ENCODE measurements at places on chromosomes 7 and 10. TPM values are rescaled to one million over a fixed set of nuclear protein-coding genes. Genes with fewer than 3 reads are reported as not detected.

DNA sequence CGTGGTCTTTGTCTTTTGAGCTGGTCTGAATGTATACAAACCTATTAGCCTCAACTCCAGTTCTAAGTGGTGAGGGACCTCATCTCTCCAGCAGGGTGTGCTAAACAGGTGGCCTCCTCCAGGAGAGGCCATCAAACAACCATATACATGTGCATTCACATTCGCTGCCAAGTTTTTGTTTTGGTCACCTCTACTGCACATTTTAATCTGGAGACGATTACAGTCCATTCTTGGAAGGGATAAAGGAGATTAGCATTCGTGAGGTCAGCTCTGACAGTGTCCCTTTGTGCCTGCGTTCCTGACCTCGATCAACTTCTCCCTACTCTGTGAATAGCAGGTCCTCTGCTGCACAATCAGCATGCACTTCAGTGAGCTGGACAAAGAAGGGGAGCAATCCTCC, 60.8 kb downstream of the RHOBTB1 start:
- DNase-seq, result no peak

DNA sequence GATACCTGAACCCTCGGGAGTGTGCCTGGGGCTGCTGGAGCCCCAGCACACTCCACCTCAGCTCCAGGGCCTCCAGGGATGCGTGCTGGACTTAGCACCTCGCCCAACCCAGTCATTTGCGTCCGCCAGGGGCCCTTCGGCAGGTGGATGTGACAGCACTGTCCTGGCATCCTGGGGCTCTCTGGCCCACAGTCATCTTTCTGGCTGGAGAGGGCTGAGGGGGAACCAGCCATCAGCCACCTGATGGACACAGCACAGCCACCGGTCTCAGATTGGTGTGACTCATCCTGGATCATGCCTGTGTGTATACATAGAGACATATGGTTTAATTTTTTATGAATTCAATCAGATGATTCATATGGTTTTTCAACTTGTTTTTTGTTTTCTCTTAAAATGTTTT, 11.1 kb downstream of the ZNF775 start:
- DNase-seq, result no peak

DNA sequence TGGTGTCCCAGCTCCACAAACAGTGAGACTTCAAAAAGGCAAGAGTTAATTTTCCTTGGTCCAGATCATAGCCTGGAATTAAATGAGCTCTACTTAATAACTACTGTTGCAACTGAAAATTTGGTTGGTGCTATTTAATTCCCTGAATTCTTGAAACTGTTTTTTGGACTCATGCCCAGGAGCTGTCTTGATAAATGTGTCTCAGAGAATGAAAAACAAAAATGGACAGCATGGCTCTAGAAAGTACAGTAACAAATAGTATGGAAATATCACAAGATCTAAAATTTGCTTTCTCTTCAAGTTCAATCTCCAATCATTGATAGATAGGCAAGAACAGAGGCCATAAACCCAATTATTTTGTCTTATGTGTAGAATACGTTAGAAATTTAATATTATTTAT, 42.5 kb downstream of the CCDC71L start:
- no peak for DNase-seq

The SH2B2 gene
- total RNA-seq, result 1.6 TPM

DNA sequence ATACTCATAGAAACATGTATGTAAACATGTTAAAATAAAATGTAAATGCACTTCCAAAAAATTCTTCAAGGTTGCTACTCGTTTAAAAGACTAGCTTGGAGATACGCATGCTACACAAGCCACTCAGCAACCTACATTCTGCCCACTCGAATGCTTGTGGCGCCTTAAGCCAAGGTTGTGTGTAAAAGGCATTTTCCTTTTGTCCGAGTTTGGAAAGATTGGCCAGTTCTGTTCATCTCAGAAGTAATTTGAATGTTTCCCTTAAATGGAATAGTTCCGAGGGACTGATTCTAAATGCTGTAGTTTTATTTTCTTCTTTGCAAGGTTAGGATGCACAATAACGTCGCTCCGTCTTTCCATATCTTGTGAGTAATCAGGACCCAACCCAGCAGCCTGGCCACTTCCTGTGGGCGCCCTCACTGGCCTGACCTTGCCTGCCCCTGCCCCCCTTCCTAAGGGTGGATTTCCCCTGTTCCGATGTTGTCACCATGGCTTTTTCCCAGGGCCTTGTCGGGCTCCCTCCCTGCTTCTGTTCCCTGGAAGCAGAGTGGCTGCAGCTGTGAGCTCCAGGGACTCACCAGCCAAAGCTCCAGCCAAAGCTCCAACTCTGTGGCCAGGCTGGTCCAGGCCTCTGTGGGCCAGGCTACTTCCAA, 70.6 kb downstream of the PTPRE start:
- DNase-seq, result peak; percentile 85

The SSC4D gene
- total RNA-seq, result 1.0 TPM

The ACSM6 gene
- not detected for total RNA-seq

DNA sequence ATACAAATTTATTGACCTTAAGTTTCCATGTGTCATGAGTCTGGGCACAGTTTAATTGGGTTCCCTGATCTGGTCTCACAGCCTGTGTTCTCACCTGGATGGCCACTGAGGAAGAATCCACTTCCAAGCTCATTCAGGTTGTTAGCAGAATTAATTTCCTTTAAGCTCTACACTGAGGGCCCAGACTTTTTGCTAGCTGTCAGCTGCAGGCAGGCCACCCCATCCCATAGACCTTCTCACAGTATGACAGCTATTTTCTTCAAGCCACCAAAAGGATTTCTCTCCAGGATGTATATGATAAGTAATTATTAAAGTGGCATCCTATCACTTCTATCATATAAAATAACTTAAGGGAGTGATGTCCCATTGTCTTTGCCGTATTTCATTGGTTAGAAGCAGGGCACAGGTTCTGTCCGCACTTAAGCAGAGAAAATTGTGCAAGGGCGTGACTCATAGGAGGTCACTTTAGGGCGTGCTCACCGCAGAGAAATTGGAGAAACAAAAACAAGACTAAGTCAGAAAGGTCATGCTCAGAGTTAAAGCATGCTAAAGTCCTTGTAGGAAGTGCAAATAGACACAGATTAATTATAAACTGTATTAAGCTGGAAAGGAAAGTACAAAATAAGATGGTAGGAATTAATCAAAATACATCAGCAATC, 109.9 kb downstream of the AHR start:
- peak; percentile 28 for DNase-seq

- DNase-seq, result no peak
Measured at GRCh38 chr7:95905167-95905566, 132.8 kb downstream of the DYNC1I1 start.

DNA sequence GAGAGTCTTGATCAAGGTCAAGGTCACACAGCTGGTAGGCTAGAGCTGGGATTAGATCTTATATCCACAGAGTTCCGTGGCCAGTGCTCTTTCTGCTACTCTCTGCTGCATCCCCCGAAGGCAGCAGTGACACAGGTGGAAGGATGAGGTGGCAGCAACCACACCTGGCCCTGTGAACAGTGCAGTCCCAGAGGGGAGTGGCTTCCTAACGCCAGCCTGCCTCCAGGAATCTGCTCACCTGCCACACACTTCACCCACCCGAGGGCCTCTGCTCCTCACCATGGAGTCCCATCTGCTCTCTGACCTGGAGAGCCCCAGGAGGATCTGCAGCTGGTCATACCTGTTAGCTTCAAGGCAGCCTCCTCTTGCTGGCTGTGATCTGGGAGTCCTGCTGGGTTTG, 484.2 kb downstream of the PLXNA4 start:
- no peak for DNase-seq

The ZNF138 gene
- total RNA-seq, result 6.4 TPM

The TMEM243 gene
- total RNA-seq, result 7.1 TPM

- no peak for DNase-seq
Measured at GRCh38 chr10:93061594-93062513, 1.3 kb downstream of the CYP26C1 start.

DNA sequence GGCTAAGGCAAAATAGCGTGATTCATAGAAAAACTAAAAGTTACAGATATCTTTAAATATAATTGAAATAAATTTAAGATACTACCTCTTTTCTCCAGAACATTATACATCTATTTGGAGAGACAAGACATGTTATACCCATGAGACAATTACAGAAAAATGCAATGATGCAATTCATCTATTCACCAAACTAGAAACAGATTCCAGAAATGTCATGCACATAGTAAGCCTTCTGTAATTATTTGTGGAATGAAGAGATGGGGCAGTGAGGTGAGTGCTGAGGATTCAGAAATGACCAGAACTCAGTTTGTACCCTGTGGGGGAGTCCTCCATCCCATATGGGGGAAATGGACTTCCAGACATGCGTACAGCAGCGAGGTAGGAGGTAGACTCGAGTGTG, 99.4 kb downstream of the MKX start:
- DNase-seq, result no peak
